ENCODE measurements at places on chromosomes 11 and 22.

DNA sequence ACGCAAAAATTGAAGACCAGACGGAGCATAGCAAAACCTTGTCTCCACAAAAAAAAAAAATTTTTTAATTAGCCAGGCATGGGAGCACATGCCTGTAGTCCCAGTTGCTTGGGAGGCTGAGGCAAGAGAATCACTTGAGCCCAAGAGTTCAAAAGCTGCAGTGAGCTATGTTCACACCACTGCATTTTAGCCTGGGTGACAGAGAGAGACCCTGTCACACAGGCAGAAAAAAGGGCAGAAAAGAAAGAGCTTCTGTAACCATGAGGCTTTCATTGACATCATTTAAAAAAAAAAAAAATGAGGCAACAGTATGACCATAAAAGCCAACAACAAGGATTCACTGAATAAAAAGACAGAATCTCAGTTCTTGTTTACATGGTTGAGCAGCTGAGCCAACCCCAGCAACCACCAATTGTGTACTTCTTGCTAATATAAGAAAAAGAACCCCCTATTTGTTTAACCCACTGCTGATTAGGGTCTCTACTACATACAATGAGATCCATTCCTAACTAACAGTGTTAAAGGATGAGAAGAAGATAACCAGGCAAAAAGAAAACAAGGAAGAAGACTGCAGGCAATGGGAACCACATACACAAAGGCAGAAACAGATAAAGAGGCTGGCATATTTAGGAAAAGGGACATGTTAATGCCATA is 86.2 kb upstream of the SCUBE2 start:
- no peak for DNase-seq

DNA sequence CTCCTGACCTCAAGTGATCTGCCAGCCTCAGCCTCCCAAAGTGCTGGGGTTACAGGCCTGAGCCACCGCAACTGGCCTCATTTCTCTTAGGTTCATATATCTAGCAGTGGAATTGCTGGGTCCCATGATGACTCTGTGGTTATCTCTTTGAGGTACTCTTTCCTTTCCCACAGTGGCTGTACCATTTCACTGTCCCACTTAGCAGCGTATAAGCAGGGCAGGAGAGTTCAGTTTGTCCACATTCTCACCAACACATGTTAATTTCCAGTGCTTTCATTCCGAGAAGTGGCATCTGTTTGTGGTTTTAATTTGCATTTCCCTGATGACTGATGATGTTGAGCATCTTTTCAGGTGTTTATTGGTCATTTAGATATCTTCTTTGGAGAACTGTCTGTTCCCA is 16.4 kb downstream of the PRR5 start:
- no peak for DNase-seq

DNA sequence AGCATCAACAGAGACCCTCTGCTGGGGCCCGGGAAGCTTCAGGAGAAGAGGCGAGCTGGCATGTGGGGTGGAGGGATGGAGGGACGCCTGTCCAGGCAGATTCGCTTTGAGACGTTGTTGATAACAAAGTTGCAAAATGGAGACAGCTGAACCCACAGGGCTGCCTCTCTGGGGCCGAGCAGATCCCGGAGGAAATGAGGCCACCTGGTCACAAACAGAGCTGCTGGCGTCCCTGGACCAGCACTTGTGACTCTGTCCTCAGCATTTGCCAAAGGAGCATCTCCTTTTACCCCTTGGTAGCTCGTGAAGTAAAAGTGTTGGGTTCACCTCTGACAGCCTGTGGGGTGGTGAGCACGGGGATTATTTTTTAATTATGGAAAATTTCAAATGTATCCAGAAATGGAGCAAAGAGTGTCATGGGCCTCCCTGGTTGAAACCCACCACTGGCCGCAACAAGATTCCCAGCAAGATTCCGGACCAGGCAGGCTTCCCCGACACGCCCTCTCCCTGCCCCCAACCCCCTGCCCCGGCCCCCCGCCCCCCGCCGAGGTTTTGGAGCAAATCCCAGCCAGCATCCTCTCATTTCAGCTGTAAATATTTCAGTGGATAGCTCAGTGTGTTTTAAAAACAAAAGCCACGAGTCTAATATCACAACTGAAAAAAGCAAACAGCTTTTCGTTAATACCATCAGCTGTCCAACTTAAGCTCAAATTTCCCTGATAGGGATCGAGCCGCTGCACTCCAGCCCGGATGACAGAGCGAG is 20.3 kb downstream of the GRAMD4 start:
- DNase-seq = peak; percentile 23

DNA sequence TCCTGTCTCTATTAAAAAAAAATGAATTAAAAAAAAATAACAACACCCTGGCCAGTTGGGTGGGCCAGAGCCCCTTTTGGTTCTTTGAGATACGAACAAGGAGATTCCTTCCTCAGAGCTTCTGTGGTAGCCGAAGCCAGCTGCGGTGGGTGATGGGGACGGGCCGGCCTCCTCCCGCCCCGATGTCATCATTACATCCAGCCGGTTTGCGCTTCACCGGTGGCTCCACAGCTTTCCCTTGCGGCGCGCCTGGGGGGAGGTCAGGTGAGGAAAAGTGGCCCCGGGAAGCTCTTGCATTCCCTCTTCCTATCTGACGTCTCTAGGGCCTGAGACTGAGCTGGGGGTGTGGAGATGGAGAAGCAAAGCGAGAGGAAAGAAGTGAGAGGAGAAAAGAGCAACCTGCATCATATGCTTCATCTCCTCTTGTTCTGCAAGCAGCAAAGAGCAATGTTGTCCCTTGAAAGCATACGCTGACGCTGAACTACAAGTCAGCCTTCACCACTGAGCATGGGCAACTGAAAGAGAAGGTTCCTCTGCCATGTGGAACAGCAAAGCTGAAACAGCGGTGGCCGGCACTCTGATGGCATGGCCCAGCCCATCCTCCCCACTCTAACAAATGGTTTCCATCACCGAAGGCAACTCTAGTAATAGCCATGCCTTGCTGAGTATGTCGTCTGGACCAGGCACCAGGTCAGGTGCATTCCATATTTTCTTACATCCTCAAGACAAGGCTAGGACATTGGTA is 6.0 kb downstream of the ADAMTS8 start:
- no peak for DNase-seq

DNA sequence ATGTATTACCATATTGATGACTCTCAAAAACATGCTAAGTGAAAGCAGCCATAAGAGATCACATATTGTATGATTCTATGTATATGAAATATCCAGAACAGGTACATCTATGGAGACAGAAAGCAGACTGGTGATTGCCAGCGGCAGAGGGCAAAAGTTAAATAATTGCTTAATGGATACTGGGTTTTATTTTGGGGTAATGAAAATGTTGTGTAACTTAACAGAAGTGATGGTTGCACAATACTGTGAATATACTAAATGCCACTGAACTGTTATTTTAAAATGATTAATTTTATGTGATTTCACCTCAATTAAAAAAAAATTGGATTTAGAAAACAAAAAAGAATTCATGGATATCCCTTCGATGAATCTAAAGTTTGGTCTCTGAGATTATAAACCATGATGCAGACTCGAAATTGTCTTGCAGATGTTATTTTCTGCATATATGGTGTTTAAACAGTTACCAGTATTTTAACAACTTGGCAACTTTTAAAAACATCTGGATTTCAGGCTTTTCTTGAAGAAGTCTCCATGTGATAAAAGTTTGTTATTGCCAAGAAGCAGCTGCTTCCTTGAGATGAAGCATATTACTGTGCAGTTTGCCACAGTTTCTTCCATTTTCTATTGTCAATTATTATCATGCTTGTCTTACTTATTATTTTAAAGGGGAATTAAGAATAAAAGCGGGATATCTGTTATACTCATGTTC is 38.1 kb downstream of the LARGE2 start:
- no peak for DNase-seq

DNA sequence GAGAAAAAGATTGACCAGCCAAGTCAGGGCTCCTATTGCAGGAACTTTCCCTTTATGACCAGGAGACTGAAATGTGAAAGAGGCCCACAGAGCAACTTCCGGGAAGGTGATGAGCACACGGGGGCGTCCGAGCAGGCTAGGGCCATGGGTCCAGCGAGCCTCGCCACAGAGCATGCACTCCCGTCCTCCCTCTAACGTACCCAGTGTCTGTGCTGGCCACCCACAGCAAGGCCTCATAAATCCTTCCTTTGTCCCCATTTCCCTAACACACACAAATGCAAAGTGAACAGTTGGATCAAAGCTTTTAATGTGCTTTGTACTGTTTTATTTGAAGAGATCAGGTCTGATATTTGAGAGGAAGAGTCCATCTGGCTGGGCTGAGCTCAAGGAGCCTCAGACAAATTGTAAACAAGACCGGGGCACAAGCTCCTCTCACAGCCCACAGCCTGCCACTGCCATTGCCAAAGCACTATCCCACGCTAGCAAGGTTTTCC is 44.3 kb downstream of the BLID start:
- no peak for DNase-seq

DNA sequence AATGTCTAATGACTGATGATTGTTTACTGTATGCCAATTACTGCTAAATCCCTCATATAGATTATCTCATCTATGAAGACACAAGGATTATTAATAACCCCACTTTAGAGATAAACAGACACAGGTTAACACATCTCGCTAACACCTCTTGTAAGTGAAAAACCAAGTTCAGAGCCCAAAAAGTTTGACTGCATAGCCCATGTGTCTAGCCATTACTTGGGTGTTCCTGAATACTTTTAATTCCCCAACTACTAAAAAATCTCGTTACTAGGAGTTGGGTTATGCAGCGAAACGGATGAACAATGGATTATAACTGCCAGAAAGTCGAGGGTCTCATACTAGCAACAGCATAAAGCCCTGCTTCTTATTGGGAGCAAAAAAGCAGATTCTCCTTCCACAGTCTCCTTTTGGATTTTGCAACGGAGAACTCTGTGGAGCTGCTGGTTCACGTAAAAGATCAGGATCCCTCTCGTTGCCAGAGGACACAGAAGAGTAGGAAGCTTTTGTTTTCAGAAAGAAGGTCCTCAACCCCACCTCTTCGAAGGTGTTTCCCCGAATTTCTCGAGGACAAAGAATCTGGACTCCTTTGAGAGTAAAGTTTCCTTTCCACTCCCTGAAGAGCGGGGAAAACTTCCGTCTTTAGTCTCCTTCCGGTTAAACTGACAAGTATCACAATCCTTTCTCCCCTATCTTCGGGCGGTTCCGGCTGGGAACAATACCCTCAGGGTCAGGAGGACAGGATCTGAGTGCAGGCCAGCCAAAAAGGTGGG is 979 bp downstream of the ZBED5 start:
- peak; percentile 90 for DNase-seq

GRCh38 chr22:37854946-37855345 is 5.7 kb downstream of the EIF3L start:
- no peak for DNase-seq

- DNase-seq = peak; percentile 25
These were observed 2.4 kb downstream of the LARGE1 start for GRCh38 chr22:33917744-33918406.

DNA sequence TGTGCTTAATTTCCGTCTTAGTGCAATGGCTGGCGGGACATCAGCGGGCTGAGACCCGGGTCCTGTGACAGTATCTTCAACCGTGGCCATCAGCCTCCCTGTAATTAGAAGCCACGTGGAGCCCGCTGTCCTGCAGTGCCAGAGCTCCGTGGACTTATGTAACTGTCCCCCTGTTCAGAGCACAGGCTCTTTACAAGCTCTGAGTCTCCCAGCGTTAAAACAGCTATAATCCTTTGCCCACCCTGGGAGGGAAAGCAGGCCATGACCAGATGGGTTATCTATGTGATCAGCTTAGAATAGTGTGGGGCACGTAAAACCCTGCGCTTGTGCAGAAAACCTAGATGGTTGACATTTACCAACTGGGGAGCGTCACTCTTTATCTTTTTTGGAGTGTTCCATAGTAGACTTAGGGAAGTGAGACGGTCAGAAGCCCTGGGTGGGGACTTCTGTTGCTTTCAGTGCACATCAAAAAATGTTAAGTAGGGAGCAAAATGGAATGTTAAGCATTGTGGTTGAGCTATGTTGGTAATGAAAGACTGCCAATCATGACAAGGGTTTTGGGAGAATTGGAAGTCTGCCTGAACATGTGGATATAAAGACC is 103.5 kb upstream of the CADM1 start:
- peak; percentile 50 for DNase-seq

DNA sequence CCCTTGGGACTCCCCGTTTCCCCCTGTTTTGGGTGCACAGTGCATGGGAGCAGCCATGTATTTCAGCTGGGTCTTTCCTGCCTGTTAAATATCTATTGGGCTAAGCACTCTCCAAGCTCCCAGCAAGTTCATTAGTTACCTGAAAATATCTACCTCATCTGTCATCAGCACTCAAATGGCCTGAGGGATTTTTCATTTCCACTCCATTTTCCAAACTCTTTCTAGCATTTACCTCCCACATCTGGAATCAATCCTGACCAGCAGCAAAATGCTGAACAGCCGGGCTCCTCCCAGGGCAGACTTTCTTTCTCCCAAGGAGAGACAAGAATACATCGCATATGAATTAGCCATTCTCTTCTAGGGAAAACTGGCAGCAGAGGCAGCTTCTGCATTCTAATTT is 273.5 kb upstream of the MPPED2 start:
- DNase-seq = peak; percentile 60

DNA sequence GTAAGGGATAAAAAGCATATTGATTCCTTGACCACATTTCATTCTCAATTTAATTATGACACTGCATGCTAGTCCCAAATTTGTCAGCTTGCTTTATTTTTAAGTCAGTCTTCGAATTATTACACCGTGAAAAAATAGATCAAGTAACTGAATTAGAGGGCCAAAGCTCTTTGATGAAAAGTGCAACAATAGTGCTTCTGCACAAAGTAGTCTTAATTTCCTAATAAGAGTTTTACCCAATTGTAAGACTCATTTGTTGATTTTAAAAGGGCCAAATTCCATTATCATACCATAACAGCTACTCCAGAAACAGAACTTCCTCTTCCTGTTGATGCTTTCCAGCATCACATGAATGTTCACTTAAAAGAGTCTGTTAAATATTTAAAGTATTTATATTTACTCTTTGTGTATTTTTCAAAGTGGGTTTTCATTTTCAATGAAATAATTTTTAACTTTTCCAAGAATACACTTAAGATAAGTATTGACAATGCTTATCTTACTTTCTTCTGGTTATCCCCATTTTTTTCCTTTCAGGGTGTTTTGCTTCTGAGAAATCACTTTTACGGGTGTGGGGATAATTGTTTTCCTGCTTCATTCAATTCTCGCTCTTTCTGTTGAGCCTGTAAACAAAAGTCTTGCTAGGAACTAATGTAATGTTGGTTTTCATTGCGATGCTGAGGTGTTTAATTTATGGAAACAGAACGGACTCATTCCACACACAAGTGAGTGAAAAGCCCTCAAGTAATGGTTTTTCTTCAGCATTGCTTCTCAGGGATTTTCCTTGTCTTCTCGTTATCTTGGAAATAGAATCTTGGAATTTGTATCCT is 2.1 kb downstream of the ARHGEF12 start:
- no peak for DNase-seq

GRCh38 chr11:108994887-108995286 is 330.0 kb downstream of the DDX10 start:
- no peak for DNase-seq

GRCh38 chr22:23180893-23181720 is 798 bp downstream of the BCR start:
- DNase-seq = peak; percentile 68

DNA sequence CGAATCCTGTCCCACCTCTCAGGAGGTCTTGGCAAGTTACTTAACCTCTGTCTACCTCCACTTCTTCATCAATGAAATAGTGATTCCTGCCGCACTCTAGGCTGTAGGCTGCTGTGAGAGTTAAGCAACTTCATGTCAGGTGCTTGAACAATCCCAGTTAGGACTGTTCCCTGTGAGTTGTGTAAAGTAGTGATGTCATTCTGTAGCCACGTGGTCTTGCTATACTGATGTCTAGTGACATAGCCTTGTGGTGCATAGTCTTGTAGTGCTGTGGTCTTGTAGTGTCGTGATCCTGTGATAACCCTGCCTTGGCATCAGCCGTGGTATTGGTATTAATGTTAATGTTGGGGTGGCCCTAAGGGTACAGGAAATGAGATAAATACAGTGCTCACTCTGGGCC is 30.3 kb upstream of the PRR5 start:
- no peak for DNase-seq

All from eye (tissue), 1 donor.